Cerebellar cortex (tissue), 1 donor: ENCODE measurements at places on chromosomes 16 and 17.

DNA sequence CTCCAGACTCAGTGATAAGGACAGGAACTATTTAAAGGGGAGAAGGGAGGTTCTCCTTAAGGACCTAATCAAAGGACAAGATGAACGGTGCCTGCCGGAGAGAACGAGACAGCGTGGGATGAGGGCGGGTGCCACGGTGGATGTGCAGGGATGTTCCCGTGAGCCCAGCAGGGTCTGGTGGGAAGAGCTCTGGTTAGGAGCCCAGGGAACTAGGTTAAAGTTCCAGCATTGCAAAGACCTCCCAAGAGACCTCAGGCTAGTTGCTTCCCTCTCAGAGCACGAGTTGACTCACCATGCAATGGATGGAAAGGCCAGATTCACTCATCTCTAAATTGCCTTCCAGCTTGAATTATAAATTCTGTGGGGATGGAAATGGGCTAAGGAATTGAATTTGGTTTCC, 14.7 kb downstream of the CCR7 start:
- no peak for DNase-seq

DNA sequence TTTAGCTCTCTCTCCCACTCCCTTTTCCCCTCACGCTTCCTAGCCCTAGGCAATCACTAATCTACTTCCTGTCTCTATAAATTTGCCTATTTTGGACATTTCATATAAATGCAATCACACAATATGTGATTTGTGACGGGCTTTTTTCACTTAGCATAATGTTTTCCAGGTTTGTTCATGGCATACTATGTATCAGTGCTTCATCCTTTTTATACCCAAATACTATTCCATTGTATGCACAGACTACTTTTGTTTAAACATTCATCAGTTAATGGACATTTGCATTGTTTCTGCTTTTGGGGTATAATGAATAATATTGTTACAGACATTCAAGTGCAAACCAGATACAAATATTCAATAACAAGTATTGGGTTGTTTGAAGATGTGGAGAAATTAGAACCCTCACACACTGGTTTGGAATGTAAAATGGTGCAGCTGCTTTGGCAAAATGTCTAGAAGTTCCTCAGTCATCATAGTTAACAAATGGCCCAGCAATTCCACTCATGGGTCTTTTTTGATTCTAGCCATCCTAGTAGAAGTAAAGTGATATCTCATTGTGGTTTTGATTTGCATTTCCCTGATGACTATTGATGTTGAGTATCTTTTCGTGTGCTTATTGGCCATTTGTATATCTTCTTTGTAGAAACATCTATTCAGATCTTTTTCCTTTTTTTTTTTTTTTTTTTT, 67.7 kb downstream of the TBX4 start:
- no peak for DNase-seq

- DNase-seq = no peak
These were observed at the start of gene CLDN9 for GRCh38 chr16:3012828-3013420. Gene CLDN9, plus strand, starts transcription at chr16:3012923. Its CDS starts 440 bp downstream, at chr16:3013363.

- no peak for DNase-seq
These were observed 183.8 kb upstream of the SOX9 start for GRCh38 chr17:71936977-71937376.

DNA sequence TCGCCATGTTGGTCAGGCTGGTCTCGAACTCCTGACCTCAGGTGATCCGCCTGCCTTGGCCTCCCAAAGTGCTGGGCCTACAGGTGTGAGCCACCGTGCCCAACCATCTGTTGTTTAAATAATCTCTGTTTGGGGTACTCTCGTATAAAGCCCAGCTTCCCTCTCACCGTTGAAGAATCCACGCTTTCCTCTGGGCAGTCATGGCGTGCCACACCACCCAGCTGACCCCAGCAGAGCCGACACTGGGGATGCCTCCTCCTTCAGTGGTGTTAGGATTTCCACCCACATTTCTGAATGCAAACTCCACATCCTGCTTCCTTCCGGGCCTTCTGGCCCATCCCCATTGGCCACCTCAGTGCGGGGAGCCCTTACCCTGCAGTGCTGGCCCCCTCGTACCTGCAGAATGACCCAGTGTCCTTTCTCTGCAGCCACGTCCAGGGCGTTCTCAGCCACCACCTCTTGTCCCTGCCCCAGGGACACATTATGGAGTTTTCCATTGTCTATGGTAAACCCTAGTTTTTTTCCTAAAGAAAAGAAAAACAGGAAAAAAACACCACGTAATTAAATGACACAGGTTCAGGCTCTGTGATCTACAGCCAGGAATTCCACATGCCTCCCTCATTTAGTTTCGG, 60.4 kb downstream of the PGS1 start:
- DNase-seq = no peak

DNA sequence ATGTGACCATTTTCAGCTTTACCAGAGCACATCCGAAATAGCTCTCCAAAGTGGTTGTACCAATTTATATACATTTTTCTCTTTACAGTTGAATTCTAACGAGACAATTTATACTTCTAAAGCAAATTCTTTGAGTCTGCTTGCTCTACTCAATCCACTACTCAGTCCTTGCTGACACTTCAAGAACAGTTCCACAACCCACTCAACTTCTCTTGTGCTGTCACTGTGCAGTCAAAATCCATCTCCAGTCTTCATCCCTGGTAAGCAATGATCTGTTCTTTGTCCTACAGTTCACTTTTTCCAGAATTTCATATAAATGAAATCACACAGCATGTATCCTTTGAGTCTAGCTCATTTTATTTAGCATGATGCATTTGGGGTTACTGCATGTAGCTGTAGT, 30.6 kb downstream of the NETO2 start:
- DNase-seq = no peak

- DNase-seq = no peak
These were observed 30.2 kb downstream of the LLGL2 start for GRCh38 chr17:75555679-75556153.

- DNase-seq = no peak
These were observed 39.1 kb downstream of the HOXB1 start for GRCh38 chr17:48491527-48492273.

- no peak for DNase-seq
These were observed 6.0 kb upstream of the RBFOX3 start for GRCh38 chr17:79616801-79617200.

GRCh38 chr17:78781104-78781892, 775 bp downstream of the CYTH1 start:
- DNase-seq = no peak
